ENCODE measurements at places on chromosomes 16 and 17.

GRCh38 chr17:40921026-40921425 is 16.4 kb downstream of the KRT23 start:
- DNase-seq, result no peak

GRCh38 chr17:30309591-30309990 is 17.8 kb upstream of the BLMH start:
- DNase-seq, result no peak

DNA sequence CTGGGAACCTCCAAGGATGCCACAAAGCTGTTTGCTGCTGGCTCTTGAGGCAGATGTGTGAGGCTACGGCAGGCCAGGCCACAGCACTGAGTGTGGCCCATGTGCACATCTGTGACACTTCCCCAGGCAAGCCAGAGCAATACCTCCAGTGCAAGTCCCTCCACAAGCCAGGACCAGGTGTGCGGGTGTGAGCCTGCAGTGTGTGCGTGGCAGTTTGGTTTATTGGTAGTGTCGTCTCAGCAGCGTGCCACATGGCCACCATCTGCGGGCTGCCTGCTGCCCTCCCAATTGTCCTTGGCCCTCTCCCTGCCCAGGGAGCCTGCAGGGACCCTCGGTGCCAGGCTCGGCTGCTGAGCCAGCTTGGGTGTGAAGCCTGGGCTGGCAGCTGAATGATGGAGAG is 9.9 kb upstream of the SREBF1 start:
- no peak for DNase-seq

DNA sequence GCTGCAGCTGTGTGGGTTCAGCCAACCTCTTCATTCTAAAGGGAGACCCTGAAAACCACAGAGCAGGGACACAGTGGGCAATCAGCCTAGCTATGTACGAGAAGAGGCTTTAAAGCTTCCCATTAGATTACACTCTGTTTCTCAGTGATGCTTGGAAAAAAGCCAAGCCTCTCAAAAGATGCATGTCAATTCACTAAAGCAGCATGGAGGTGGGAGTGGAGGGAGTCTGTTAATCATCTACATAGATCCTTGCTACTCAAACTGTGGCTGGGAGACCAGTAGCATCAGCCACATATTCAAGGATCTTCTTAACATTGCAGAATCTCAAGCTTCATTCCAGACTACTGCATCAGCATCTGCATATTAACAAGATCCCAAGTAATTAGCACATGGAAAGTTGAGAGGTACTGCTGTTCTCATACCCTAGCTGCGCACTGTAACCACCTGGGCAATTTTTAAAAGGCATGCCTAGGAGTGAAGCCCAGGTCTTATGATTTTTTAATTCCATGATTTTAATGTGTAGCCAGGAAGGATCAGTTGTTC is 305.9 kb downstream of the PMP22 start:
- DNase-seq, result no peak

DNA sequence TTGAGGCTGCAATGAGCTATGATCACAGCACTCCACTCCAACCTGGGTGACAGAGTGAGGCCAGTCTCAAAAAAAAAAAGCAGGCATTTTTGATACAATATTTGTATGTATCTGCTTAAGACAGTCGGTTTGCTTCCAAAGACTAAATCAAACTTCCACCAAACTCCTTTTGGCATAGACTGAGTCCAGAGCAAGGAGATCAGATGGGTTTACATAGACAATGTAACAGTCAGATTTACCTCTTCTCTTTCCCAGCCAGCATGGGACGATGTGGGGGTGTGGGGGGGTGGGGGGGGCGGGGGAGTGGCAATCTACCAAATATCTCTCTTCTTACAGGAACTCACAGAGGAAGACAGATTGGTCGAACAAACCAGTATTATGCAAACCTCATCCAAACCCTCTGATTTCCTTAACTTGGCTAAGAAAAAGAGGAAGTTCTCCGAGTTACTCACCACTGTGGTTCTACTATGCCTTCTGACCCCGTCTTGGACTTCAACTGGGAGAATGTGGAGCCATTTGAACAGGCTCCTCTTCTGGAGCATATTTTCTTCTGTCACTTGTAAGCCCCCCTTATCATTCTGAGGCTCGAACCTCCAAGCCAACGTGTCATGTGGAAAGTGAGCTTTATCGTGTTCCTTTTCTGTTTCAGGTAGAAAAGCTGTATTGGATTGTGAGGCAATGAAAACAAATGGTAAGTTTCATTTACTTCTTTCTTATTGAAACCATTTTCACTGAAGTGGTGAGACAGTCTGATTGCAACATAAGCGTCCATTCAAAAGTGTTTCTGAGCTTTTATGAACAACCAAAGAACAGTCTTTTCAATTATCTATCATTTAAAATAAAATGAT is at the start of gene MILR1:
MILR1 (plus strand) TSS at position 451 of the 848 bp plus-strand sequence; CDS start at position 505, 54 bp downstream.
- DNase-seq, result no peak

DNA sequence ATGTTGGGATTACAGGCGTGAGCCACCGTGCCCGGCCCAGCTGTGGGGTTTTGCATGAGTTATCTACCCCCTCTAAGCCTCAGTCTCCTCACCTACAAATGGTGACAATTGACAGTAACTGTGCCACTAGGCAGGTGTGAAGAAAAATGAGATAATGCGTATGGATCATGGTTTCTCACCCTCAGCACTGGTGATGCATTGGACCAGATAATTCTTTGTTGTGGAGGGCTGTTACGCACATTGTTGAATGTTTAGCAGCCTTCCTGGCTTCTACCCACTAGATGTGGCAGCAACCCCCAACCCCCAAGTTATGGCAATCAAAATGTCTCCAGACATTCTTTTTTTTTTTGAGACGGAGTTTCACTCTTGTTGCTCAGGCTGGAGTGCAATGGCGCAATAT is 9.0 kb upstream of the HAPSTR1 start:
- DNase-seq, result no peak

- DNase-seq, result peak; percentile 69
Observed at GRCh38 chr17:35242158-35242804, 591 bp upstream of the SLFN5 start.

- DNase-seq, result peak; percentile 68
Observed at GRCh38 chr17:64263000-64263766, at the start of gene TEX2. Gene TEX2, minus strand, starts transcription at chr17:64263260. Its CDS starts 49,043 bp downstream, at chr17:64214217.

DNA sequence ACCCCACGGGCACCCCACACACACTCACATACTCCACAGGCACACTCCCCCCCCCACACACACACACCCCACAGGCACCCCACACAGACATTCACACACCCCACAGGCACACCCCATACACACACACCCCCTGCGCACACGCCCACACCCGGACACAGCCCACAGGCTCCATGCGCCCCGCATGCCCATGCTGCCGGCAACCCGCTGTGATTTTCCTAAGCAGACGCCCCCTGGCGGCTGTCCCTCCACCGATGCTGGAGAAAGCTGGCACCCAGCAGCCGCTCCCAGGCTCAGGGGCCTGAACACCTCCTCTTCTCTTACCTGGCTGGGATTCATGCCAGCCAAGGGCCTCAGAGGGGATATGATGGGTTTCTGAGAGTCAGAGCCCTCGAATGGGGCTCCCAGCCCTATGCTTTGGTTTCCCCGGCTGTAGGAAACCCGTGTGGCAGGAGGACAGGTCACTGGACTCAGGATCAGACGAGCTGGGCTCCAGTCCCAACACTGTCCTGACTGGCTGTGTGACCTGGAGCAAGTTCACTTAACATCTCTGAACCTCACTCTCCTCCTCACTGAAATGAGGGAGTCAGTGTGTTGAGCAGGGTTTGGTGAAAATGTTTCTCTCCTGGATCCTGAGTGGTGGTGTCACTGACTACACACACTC is 19.6 kb upstream of the TNFRSF13B start:
- peak; percentile 76 for DNase-seq

GRCh38 chr17:737561-738113 is 5.2 kb downstream of the TLCD3A start:
- DNase-seq, result no peak

- DNase-seq, result no peak
Observed at GRCh38 chr16:85316944-85317343, 204.7 kb upstream of the CIBAR2 start.

All from activated CD8-positive, alpha-beta memory T cell treated with anti-CD3 and anti-CD28 coated beads for 48 hours (primary cell).